ENCODE measurements at places on chromosomes 1 and 21. TPM values are rescaled to one million over a fixed set of nuclear protein-coding genes. Genes with fewer than 3 reads are reported as not detected.
A peak's percentile ranks its signal among the peaks of the same experiment; 100 is the strongest.

The ATF3 gene
- total RNA-seq = 3.4 TPM

DNA sequence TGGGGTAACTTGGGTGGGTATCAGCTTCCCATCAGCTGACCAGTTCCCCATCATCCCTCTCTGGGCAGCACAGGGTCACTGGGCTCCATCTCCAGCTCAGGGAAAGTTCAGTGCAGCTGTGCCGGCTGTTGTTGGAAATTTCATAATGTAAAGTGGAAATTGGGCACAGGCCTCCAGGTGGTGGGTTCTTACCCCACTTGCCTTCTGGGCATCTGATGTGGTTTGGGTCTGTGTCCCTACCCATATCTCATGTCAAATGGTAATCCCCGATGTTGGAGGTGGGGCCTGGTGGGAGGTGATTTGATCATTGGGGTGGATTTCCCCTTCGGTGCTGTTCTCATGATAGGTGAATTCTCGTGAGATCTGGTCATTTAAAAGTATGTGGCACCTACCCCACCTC, 59.7 kb upstream of the PSEN2 start:
- DNase-seq = no peak
- peak overlapping the region; percentile 75 for H3K27ac ChIP-seq
- peaks cover 35% of the 10 kb centered on the region for H3K4me1 ChIP-seq
- no peak overlapping the region for H3K4me3 ChIP-seq
- no peaks in the 10 kb centered on the region for H3K36me3 ChIP-seq

- H3K27ac ChIP-seq = no peak overlapping the region
- no peak overlapping the region for H3K4me3 ChIP-seq
- H3K27me3 ChIP-seq = peaks cover 20% of the 10 kb centered on the region
- H3K36me3 ChIP-seq = no peaks in the 10 kb centered on the region
- no peaks in the 10 kb centered on the region for H3K4me1 ChIP-seq
These were observed 20.0 kb downstream of the ITGB2 start for GRCh38 chr21:44900559-44901251.

- DNase-seq = peak; percentile 68
- H3K4me3 ChIP-seq = no peak overlapping the region
- H3K27me3 ChIP-seq = no peaks in the 10 kb centered on the region
- H3K4me1 ChIP-seq = peaks cover 65% of the 10 kb centered on the region
- H3K27ac ChIP-seq = peak overlapping the region; percentile 47
- no peaks in the 10 kb centered on the region for H3K36me3 ChIP-seq
These were observed 172.6 kb upstream of the HMCN1 start for GRCh38 chr1:185561629-185562028.

The PCBP3 gene
- total RNA-seq = not detected

GRCh38 chr21:36922861-36923260, 43.6 kb downstream of the HLCS start:
- H3K27ac ChIP-seq = no peak overlapping the region
- peaks cover 9% of the 10 kb centered on the region for H3K4me1 ChIP-seq
- H3K4me3 ChIP-seq = no peak overlapping the region

GRCh38 chr1:6578624-6579373, 995 bp upstream of the ZBTB48 start:
- peaks cover 28% of the 10 kb centered on the region for H3K4me1 ChIP-seq
- DNase-seq = no peak
- peak overlapping the region; percentile 93 for H3K27ac ChIP-seq
- H3K4me3 ChIP-seq = peak overlapping the region; percentile 97

DNA sequence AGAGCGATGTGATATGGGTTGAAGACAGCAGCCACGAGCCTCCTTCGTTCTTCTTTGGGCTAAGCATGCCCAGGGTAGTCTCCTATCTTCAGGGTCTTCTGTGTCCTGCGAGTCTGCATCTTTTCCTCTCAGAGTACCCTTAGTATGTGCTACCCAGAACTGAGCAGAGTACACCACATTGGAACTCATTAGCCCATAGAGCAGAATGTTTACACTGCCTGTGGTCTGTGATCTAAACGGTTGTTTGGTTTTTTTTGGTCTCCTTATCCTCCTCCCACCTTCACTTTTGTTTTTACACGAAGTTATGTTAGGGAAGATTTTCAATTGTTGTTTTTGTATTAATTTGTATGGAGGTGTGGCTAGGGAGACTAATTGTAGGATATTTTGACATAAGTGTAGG, 126.4 kb downstream of the NEK7 start:
- peaks cover 71% of the 10 kb centered on the region for H3K4me1 ChIP-seq
- DNase-seq = no peak
- peak overlapping the region; percentile 15 for H3K27ac ChIP-seq
- no peak overlapping the region for H3K4me3 ChIP-seq
- H3K36me3 ChIP-seq = peaks cover 57% of the 10 kb centered on the region

The KCNT2 gene
- 0.78 TPM for total RNA-seq

DNA sequence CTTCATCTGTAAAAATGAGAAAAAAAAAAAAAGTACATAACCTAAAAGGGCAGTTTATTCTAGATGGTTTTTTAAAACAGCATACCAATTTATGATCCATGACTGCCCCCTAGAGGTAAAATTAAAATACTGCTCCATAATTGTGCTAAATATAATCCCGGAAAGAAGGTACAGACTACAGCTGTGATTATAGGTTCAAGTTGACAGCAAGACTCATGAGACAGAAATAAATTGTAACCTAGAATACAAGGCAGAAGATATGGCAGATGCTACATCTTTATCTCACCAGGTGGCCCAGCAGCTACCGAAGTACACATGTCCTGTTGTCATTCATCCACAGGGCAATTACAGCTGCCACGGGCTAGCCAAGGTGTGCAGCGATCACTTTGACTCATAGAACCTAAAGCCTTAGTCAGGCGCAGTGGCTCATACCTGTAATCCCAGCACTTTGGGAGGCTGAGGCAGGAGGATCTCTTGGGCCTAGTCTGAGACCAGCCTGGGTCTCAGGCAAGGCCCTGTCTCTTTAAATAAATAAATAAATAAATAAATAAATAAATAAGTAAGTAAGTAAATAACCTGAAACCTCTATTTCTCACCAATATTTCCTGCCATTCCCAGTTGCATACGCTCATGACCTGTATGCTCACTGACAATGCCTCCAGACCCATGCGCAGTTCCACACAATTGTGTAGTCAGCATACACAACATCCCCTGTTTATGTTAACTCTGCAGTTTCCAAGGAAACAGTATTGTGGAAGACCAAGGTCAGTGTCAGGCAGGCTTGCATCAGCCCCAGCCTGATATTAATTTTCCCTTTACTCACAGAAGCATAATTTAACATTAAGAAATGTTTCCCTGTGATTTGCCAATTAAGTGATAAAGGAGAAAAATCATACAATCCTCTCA, 18.3 kb upstream of the PPIE start:
- no peak overlapping the region for H3K4me3 ChIP-seq
- H3K36me3 ChIP-seq = no peaks in the 10 kb centered on the region
- no peak overlapping the region for H3K27ac ChIP-seq

DNA sequence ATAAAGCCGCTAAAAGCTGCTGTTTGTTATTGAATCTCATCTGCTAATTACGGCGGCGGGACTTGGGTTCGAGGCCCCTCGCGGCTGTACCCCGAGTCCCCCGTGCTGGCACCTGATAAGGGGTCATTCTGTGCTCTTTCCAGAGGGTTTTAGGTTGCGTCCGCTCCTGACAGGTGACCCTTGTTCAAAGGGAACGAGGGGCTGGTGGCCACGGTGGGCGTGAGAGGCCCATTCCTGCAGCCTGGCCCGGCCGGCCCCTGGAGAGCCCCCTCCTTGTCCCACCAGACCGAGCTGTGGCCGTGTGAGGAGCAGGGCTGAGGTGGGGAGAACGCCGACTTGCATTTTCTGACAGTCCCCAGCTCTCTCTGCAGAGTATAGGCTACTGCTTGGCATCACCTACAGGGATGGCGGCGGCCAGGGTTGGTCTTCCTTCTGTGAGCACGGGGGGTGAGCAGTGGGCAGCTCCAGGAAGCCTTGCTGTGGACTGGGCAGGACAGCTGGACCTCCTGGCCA, 12.2 kb downstream of the PRDM16 start:
- DNase-seq = no peak
- H3K27me3 ChIP-seq = peaks cover 26% of the 10 kb centered on the region
- no peak overlapping the region for H3K4me3 ChIP-seq
- no peaks in the 10 kb centered on the region for H3K36me3 ChIP-seq
- no peak overlapping the region for H3K27ac ChIP-seq
- no peaks in the 10 kb centered on the region for H3K4me1 ChIP-seq

- peak; percentile 32 for DNase-seq
- H3K4me1 ChIP-seq = peaks cover 35% of the 10 kb centered on the region
- H3K27ac ChIP-seq = peak overlapping the region; percentile 69
- peaks cover 3% of the 10 kb centered on the region for H3K27me3 ChIP-seq
These were observed 5.6 kb upstream of the SH3D21 start for GRCh38 chr1:36300526-36300925.

The FASLG gene
- not detected for total RNA-seq

- no peaks in the 10 kb centered on the region for H3K27me3 ChIP-seq
- DNase-seq = no peak
- peak overlapping the region; percentile 63 for H3K27ac ChIP-seq
- H3K36me3 ChIP-seq = no peaks in the 10 kb centered on the region
These were observed 3.1 kb upstream of the TINAGL1 start for GRCh38 chr1:31573261-31573660.

- H3K27ac ChIP-seq = no peak overlapping the region
- peak; percentile 24 for DNase-seq
- H3K27me3 ChIP-seq = peaks cover 21% of the 10 kb centered on the region
These were observed 33.8 kb upstream of the CSF3R start for GRCh38 chr1:36516372-36517010.

The SIM2 gene
- total RNA-seq = not detected

- H3K4me1 ChIP-seq = no peaks in the 10 kb centered on the region
- peaks cover 5% of the 10 kb centered on the region for H3K36me3 ChIP-seq
- DNase-seq = no peak
These were observed 9.2 kb downstream of the ZNF496 start for GRCh38 chr1:247322442-247322841.

GRCh38 chr1:116908820-116909511, 750 bp upstream of the PTGFRN start:
- no peaks in the 10 kb centered on the region for H3K4me1 ChIP-seq
- H3K27me3 ChIP-seq = peaks cover 13% of the 10 kb centered on the region
- DNase-seq = no peak
- no peak overlapping the region for H3K4me3 ChIP-seq
- H3K27ac ChIP-seq = no peak overlapping the region

DNA sequence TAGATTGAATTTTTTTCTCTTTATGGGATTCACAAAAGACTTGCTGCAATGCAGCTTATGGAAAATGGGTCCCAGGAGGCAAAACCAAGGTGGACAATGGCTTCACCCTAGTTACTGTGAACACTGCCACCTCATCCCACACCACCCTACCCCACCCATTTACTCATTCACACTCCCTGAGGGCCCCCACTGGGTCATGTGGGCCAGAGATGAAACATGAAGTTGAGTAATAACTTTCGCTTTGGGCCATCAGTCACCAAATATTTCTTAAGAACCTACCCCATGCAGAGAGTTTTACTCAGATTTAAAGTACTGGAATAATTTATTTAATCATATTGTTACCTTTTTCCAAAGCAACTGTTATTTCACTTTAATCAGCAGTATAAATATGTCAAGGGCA, 191.8 kb downstream of the TPR start:
- DNase-seq = peak; percentile 55
- H3K27ac ChIP-seq = peak overlapping the region; percentile 75
- H3K4me1 ChIP-seq = peaks cover 60% of the 10 kb centered on the region
- no peaks in the 10 kb centered on the region for H3K27me3 ChIP-seq
- H3K4me3 ChIP-seq = peak overlapping the region; percentile 83

GRCh38 chr1:45971922-45972531, 160.4 kb downstream of the PIK3R3 start:
- no peaks in the 10 kb centered on the region for H3K27me3 ChIP-seq
- H3K36me3 ChIP-seq = peaks cover 17% of the 10 kb centered on the region
- H3K27ac ChIP-seq = no peak overlapping the region
- H3K4me1 ChIP-seq = peaks cover 30% of the 10 kb centered on the region

GRCh38 chr1:226436855-226437491, 29.1 kb upstream of the PARP1 start:
- no peak for DNase-seq
- no peaks in the 10 kb centered on the region for H3K36me3 ChIP-seq
- no peak overlapping the region for H3K4me3 ChIP-seq
- H3K27ac ChIP-seq = no peak overlapping the region

- H3K27ac ChIP-seq = no peak overlapping the region
- H3K36me3 ChIP-seq = peaks cover 27% of the 10 kb centered on the region
- H3K4me3 ChIP-seq = no peak overlapping the region
- no peaks in the 10 kb centered on the region for H3K27me3 ChIP-seq
- peaks cover 5% of the 10 kb centered on the region for H3K4me1 ChIP-seq
These were observed 27.8 kb downstream of the NME7 start for GRCh38 chr1:169339773-169340172.

DNA sequence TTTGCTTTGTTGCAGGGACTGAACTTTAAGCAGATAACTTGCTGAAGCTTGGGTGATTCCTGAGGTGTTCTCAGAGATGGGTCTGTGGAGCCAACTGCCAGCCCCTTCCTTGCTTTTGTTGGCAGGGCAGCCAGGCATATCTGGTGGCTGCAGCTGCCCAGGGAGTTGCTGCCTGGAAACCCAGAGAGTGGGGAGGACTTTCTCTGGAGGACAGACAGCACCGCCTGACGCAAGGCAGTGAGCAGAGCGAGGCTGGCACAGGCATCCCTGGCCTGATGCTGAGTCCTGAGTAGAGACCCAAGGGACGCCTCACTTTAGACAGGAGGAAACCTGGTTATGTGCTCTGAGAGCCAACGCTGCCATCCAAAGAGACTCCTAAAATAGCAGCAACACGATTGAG, 9.8 kb upstream of the OLFML2B start:
- no peaks in the 10 kb centered on the region for H3K36me3 ChIP-seq
- H3K27me3 ChIP-seq = peaks cover 3% of the 10 kb centered on the region
- H3K4me3 ChIP-seq = no peak overlapping the region
- H3K27ac ChIP-seq = no peak overlapping the region

The KCNK2 gene
- 62.7 TPM for total RNA-seq
